ENCODE measurements at places on chromosomes 16 and 17. TPM values are rescaled to one million over a fixed set of nuclear protein-coding genes. Genes with fewer than 3 reads are reported as not detected.
A peak's percentile ranks its signal among the peaks of the same experiment; 100 is the strongest.

The TMEM238L gene
- not detected for total RNA-seq

The KCNH4 gene
- total RNA-seq: 0.14 TPM

The ZNF207 gene
- total RNA-seq: 245 TPM

The CHST5 gene
- 1.5 TPM for total RNA-seq

The KRTAP3-1 gene
- total RNA-seq: not detected

The NPIPB12 gene
- total RNA-seq: 57.0 TPM

The SRP68 gene
- total RNA-seq: 91.6 TPM

DNA sequence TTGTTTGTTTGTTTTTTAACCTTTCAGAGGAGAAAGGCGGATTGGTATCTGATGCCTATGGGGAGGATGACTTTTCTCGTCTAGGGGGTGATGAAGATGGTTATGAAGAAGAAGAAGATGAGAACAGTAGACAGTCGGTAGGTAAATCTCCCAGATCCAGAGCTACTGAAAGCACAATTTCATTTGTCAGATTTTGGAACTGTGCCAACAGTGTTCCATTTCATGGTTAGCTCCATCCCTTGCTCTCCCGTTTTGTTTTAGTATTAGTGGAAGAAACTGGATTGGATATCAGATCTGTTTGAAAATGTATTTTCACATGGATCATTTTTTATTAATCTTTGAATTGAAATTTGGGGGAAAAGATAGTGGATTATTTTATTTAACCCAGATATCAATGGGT is 1.4 kb downstream of the SAP30BP start:
- no peak for DNase-seq

- no peak for DNase-seq
Measured at GRCh38 chr17:35453171-35453570, 4.6 kb upstream of the SLFN13 start.

DNA sequence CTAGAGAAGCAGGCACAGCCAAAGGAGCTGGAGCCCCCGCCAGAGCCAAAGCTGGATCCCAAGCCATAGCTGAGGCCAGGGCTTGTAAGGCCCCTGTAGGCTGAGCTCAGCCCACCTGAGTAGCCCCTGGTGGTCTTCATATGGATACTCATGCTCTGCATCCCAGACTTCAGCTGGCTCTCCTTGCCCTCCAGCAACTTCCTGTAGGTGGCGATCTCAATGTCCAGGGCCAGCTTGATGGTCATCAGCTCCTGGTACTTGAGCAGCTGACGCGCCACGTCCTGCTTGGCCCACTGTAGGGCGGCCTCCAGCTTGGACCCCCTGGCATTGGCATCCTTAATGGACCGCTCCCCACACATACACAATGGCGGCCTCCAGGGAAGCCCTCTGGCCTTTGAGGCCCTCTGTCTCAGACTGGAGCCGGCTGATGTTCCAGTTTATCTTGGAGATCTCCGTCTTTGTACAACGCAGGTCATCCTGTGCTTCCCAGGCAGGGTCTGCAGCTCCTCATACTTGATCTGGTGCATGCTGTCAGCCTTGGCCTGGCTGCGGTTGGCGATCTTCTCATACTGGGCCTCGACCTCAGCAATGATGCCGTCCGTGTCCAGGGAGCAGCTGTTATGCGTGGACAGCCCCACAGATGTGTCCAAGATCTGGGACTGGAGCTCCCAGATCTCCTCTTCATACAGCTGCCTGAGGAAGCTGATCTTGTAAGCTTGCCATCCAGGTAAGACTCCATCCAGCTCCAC is 28.9 kb downstream of the IKZF3 start:
- DNase-seq: no peak

GRCh38 chr17:63805591-63805990 is 21.6 kb upstream of the PSMC5 start:
- no peak for DNase-seq

- DNase-seq: no peak
Measured at GRCh38 chr16:47780213-47780875, 319.2 kb downstream of the PHKB start.

- DNase-seq: no peak
Measured at GRCh38 chr17:46889992-46890564, 32.9 kb upstream of the GOSR2 start.

- DNase-seq: no peak
Measured at GRCh38 chr16:12113523-12114345, 137.2 kb downstream of the SNX29 start.

GRCh38 chr17:83026311-83026811 is 53.0 kb upstream of the METRNL start:
- no peak for DNase-seq

GRCh38 chr17:75876190-75876937 is 2.0 kb downstream of the TRIM47 start:
- DNase-seq: no peak

DNA sequence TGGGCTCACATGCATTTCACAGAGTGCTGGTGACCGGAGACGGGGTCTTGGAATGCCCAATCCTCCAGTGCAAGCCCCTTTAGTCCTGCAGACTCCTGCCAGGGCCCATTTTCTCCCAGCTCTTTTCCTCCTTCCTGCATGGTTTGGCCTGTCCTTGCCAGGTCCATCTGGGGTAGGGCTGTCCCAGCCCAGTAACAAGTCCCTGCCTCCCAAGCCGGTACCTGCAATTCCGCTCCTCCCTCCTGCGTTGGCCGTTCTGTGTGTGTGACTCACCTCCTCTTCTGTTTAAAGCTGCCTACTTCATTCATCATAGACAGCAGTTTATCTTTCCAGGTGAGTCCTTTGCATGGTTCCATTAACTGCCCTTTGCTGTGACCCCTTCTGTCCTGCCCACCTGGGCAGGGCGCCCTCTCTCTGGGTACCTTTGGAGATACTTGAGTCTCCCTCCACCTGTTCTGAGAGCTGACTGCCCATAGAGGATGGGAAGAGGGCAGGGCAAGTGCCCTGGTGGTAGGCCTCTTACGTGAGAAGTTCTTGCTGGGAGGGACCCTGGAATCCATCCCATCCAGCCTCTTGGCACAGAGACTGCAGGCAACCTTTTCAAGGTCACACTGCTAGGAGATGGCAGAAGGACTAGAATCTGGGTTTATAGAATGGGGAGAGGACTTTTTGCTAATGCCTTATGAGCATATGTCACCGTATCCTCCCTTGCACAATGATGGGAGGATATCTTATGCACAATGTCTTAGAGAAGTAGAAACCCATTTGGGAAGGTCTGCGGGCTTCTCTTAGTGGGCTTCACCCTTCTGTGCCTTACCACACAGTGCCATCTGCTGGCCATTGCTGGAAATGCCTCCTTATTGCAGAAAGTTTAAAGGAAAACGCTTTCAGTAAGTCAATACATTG is 29.7 kb upstream of the LGALS9 start:
- DNase-seq: peak; percentile 93

Data from neural crest cell (in vitro differentiated cells).